ENCODE measurements at places on chromosomes 12 and 14.

- no peak for DNase-seq
These were observed 4.2 kb upstream of the XPOT start for GRCh38 chr12:64400041-64400440.

DNA sequence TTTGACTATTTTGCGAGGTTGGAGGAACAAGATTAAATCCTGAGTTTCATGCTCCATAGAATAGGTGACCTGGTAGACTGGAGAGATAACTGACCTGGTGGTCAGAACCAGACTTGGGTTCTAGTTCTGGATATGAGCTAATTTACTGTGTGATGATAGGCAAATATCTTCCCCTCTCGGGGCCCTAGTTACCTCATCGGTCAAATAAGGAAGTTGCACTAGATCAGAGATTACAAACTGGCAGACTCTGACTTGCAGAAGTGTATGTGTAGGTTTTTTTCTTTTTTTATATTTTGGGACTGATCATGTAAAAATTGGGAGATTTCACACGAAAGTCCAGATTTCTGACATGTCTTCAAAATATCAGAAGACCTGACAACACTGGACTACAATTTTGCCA, 37.0 kb downstream of the RPH3A start:
- no peak for DNase-seq

DNA sequence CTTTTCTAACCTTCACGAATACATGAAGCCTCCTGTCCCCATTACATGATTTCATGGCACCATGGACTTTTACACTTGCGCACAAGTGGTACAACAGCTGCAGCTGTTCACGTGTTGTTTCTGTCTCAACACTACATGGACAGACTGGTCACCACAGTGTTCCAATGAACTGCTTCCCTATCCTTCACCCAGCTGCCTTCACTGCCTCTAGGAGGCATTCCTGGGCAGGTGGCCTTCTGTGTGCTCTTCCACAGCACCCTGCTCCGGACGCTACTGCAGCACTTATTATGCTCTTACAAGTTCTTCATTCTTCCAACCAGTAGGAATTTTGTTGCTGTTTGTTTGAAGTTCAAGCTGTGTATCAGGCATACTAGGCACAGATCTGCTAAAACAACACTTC, 1.5 kb downstream of the MTERF2 start:
- DNase-seq = no peak

- no peak for DNase-seq
These were observed 66.2 kb upstream of the PNMA1 start for GRCh38 chr14:73780391-73780790.

DNA sequence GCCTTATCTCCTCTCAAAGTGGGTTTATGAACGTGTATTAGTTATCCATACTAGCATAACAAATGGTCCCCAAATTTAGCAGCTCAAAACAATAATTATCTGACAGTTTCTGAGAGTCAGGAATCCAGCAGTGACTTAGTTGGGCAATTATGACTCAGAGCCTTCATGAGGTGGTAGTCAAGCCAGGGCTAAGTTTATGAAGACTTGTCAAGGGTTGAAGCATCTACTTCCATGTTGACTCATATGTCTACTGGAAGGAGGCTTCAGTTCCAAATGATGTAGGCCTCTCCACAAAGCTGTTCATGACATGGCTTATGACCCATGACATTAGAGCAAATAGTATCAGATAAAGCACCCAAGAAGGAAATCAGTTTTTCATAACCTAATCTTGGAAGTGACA, 73.2 kb downstream of the IPO8 start:
- DNase-seq = no peak

DNA sequence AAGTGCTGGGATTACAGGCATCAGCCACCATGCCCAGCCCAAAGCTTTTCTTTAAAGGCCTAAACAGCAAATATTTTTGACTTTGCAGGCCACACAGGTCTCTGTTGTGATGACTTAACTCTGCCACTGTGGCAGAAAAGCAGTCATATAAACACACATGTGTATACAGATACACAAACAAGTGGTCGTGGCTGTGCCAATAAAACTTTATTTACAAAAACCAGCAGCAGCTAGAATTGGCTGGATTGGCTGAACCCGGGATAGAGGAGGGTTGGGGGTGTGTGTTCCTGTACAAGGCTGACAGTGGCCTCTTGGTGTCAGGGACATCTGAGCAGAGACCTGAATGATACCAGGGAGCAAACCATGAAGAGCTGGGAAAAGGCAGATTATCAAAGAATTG, 95.6 kb downstream of the NCOR2 start:
- no peak for DNase-seq

- no peak for DNase-seq
These were observed 4.3 kb upstream of the BRMS1L start for GRCh38 chr14:35821564-35822411.

GRCh38 chr12:116442946-116443345, 116.2 kb upstream of the MAP1LC3B2 start:
- DNase-seq = no peak

- no peak for DNase-seq
These were observed 14.3 kb downstream of the B4GALNT3 start for GRCh38 chr12:473863-474577.

GRCh38 chr14:64324895-64325294, 30.7 kb upstream of the ESR2 start:
- no peak for DNase-seq

- no peak for DNase-seq
These were observed 104.3 kb upstream of the SLC35F4 start for GRCh38 chr14:57970175-57970574.

DNA sequence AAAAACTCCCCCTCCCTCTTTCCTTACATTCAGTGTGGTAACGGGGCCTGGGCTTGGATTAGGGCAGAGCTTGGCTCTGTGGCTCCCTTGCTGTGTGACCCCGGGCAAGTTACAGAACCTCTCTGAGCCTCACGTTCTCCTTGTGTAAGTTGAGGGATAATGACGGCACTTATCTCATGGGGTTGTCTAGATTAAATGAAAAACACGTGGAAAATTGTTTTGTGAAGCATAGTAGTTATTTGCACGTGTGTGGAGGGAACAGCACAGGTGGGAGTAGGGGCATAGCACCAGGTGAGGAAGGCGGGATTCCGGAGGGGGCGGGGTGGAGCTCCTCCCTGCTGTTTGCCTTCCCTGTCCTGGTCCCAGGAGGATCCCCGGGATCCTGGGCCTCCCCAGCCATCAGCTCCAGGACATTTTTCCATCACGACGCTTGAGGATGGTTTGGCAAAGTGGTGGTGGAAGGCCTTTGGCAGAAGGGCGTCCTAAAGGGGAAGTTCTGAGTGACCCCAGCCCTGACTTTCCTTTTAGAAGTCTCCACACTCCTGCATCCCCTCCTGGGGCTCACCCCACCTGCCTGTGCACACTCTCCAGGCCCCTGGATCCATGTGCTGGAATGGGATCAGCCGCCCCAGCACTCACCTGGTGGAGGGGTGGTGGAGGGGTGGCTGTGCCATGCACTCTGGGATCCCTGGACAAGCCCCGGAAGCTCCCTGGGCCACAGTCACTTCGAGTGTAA, 22.7 kb downstream of the LRTM2 start:
- DNase-seq = no peak

GRCh38 chr14:54348923-54349620, 47.7 kb upstream of the CDKN3 start:
- DNase-seq = no peak

DNA sequence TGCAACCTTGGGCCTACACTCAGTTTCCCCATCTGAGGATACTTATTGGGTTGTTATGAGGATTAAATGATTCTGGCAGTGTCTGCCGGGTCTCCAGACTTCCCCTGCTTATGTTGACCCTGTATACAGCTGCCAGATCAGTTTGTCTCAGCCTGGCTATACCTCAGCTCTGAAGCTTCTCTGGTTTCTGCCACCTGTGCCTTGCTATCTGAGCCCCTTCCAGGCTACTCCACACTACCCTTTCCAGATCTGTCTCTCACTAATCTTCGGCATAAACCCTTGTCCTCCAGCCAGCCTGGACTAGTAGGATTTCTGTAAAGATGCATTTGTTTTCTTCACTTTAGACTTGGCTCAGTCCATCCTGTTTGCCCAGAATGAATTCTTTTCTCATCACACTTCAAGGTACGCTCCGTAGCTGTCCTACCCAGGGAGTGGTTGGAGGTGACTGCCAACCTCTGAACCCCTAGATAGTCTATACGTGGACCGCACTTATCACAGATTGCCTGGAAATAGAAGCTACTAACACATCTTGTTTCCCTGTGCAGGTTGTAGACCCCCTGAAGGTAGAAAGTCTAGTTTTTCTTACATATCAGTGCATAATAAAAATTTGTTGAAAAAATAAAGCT, 422.4 kb downstream of the RAD51B start:
- DNase-seq = no peak

- DNase-seq = no peak
These were observed 57.2 kb upstream of the ATP2A2 start for GRCh38 chr12:110223777-110224378.

DNA sequence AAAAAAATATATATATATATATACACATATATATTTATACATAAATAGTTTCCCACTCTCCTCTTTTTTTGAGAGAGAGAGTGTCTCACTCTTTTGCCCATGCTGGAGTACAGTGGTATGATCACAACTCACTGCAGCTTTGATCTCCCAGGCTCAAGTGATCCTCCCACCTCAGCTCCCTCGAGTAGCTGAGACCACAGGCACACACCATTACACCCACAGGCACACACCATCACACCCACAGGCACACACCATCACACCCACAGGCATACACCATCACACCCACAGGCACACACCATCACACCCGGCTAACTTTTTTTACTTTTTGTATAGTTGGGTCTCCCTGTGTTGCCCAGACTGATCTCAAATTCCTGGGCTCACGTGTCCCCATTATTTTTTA, 14.1 kb upstream of the GAPDH start:
- no peak for DNase-seq

GRCh38 chr14:39023939-39024871, 78.8 kb downstream of the SEC23A start:
- peak; percentile 85 for DNase-seq

- DNase-seq = no peak
These were observed 2.8 kb downstream of the MBIP start for GRCh38 chr14:36317650-36318049.

GRCh38 chr12:51156245-51156765, 16.6 kb downstream of the TFCP2 start:
- no peak for DNase-seq

GRCh38 chr14:93912782-93913181, 14.4 kb upstream of the FAM181A start:
- no peak for DNase-seq

GRCh38 chr14:47596232-47596631, 79.2 kb downstream of the MDGA2 start:
- DNase-seq = no peak

- DNase-seq = no peak
These were observed 47.1 kb upstream of the STON2 start for GRCh38 chr14:81447021-81447764.

DNA sequence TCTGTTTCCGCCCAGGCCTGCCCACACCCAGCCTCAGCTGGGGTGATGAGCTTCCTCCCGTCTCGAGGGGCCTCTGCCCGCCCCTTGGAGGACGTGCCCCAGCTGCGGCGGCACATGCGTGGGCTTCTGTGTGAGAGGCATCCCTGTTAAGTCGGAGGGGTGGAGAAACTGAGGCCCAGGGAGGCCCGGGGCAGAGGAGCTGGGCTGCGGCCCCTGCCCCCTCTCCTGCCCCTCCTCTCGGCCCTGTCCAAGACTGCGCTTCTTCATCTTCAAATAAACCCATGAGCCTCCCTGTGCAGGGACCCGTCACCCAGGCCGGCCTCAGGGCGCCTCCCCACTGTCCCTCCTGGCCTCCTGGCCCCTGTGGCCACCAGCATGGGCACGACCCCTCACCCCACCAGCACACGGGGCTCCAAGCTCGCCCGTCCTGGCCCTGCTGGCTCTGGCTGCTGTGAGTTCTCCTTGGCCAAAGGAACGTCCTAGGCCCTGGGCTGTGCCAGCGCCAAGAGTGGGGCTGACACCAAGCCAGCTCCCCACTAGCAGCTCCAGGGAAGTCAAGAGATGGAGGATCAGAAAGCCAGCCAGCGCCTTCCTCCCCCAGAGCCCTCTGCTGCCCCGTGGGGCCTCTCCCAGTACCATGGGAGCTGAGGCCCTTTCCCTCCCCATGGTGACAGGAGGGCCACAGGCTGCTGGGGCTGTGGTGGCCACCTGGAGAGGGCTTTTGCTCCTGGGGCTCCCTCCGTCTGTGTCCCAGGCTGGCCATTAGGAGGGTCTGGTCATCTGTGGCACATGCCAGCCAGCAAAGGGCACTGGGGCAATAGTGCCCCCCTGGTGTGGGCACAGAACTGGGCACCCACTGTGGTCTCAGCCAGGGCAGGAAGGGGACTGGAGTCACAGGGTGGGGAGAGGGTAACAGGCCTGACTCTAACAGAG, 180.4 kb downstream of the KIF26A start:
- no peak for DNase-seq

DNA sequence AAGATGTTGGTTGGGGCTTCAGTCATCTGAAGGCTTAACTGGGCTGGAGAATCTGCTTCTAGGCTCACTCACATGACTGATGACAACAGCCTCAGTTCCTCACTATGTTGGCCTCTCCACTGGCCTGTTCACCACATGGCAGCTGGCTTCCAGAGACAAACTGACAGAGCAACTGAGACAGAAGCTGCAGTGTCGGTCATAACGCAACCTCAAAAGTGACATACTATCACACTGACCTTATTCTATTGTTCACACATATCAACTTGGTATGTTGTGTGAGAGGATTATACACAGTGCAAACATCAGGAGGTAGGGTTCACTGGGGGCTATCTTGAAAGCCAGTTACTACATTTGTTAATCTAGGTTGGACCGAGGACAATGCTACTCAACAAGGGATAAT, 92.9 kb downstream of the PAWR start:
- DNase-seq = no peak

DNA sequence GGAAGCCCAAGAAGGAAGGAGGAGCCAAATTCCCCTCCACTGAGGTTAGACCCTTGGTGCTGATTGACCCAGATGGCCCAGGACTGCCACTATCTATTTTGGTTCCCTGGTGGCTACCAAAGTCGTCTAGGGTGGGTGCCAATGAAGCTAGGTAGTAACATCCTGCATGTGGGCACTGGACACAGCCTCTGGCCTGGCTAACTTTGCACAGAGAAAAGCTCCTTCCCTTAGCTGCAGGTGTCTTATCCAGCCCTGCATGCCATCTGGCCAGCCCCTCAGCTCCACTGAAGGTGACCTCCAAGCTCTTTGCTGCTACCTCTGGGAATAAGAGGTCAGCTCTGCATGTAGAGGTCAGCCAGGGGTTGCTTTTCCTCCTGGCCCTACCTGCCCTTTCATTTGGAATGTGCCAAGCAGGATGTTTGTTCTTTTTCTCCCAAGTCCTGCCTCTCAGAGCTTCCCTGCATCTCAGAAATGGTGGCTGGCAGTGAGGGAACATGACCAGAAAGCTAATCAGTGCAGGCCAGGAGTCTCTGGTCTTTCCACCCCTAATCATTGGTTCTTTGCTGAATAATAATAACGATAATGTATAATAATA, 34.0 kb downstream of the JDP2 start:
- no peak for DNase-seq

DNA sequence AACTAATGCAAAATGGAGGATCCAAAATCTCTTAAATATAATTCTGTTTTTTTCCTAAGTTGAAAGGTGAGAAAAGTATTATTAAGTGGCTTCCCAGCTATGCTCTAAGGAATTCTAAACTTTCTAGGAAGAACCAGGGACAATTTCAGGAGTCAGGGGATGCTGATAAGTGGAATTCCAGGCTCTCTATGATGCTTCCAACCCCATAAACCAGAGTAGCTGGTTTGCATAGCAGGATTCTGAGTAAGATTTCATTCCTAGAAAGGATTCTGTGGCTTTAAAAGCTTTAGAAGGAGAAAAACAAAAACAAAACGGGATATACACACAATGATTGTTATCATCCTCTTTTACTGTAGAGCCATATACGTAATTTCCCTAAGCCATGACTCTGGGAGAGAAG, 93.9 kb downstream of the SLC16A7 start:
- DNase-seq = no peak

GRCh38 chr14:85520581-85520980, 9.4 kb upstream of the FLRT2 start:
- DNase-seq = no peak

Data from NCI-H1105 treated with DMSO at 0.1 percent for 48 hours (cell line).